ENCODE measurements at places on chromosomes 5 and 9. TPM values are rescaled to one million over a fixed set of nuclear protein-coding genes. Genes with fewer than 3 reads are reported as not detected.

The SOX30 gene
- total RNA-seq: 0.44 TPM

The NKD2 gene
- total RNA-seq: not detected

The ORM2 gene
- total RNA-seq: not detected

The GRIA1 gene
- total RNA-seq: not detected

The SELENOP gene
- total RNA-seq: 0.70 TPM

The BTNL3 gene
- not detected for total RNA-seq

GRCh38 chr9:123509646-123510045 is 153.6 kb downstream of the CRB2 start:
- no peak for DNase-seq

DNA sequence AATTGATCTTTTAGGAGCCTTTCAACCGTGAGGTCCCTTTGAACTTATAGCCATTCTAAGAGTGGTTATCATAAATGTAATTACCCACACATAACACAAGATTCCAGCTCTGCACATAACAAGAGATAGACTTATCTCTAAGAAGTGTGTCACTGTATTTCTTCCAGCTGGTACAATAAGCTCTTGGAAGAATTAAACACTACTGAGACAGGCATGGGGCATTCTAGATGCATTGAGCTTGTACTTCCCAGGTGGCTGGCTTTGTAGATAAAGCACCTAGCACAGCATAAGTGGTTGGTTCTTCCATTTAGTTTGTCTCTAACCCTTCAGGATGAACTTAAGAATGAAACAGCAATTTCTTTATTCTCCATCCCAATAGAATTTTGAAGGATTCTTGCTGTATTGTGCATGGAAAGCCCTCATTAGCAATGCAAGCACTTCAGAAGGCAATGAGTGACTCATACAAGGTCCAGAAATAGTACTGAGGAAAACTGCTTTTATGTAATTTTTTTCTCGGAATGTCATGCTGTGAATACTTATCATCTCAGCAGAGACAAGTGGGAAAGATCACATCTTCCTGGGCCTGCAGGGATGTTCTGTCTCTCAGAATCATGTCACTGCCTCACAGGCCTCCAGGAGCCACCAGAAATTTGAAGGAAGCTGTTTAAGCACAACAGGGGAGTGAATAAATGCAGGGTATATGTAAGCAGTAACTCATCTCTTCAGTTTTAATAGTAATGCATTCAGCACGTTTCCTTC is 91.1 kb upstream of the CD180 start:
- DNase-seq: no peak

DNA sequence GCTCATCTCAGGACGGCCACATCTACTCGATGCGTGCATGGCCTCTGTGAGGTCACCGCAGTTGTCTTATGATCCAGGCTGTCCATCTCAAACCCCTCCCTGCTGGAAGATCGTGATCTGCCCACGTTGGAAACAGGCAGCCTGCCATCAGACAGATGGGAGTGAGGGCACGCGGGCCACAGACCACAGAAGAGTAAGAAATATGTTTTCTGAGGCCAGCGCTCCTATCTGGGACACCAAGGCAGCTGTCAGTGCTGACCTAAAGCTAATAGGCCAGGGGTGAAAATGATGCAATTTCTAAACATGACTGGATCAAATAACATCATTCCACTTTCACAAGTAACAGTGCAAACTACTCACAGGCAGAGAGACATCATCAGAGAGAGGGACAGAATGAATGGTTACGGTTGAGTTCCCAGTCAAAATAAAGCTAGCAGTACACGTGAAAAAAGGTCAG is 57.1 kb upstream of the CER1 start:
- no peak for DNase-seq

DNA sequence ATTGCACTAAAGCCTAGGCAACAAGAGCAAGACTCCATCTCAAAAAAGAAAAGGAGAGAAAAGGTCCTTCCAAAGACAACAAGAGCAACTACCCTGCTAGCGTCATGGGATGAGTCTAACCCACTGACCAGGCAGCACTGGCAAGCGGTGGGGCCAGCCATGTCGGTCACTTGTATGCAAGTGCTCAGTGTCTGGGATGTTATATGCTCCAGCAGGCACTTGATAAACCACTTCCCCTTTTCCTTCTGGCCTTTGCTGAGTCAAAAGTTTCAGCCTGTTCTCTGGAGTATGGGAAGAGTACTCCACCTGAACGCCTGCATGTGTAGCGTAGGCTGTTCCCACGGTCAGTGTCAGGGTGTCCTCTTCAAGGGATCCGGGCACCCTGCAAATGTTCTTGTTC is 9.2 kb upstream of the MXD3 start:
- DNase-seq: no peak

DNA sequence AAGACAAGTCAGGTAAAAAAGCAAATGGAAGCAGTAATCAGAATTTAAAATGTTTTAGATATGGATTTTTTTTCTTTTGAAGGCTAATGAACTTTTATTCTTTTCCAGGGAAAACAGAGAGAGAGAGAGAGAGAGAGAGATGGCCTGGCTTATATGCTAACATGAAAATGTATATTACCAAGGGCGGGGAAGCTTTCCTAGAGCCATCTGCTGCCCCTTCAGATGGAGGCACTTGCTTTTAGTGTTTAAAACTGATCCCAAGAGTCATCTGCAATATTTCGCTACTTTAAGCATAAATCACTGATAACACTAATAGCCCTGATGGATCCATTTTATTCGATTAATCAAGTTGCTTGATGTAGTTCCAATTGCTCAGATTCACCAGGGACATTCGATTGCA is 186.1 kb upstream of the ADAMTS16 start:
- no peak for DNase-seq

DNA sequence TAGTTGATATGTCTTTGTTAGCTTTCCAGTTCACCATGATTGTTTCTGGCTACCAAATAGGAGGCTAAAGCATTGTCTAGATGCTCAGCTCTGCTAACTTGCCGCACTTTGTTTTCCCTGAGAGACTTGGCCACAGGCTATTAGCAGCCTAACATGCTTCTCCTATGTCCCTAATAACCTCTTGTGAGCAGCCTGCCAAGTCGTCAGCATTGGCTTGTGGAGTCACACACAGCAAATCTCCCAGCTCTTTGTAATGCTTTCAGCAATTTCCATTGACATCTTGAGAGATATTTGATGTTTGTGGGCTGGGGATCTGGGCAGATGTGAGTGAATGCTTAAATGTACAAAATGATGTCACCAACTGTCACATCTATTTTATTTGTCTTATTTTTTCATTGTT is 346.9 kb downstream of the KDM4C start:
- DNase-seq: no peak

DNA sequence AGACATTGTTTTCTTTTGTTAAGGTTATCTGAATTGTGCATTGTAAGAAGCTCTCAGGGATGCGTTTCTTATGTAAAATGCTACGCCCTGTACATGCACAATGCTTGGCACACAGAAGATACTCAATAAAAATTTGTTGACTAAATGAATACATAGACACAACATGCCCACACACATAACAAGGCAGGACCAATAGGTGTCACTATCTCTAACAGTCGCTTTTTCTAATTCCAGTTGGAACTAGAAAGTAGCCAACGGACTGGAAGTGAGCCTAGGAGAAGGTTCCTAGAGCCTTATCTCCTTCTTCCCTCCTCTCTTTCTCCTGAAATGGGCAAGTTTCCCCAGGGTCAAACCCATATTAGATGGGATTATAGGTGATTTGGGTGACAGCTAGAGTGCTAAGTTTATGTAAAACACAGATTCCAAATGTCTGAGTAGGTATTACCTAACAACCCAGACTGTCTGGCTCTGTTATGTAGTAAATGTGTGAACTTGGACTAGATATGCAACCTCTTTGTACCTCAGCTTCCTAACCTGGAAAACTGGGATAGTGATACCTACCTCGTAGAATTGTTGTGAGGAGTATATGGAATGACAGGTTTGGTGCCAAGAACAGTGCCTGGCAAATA is 603.0 kb downstream of the RAB3C start:
- no peak for DNase-seq

GRCh38 chr5:179268966-179269693 is 76.1 kb downstream of the ADAMTS2 start:
- DNase-seq: no peak

DNA sequence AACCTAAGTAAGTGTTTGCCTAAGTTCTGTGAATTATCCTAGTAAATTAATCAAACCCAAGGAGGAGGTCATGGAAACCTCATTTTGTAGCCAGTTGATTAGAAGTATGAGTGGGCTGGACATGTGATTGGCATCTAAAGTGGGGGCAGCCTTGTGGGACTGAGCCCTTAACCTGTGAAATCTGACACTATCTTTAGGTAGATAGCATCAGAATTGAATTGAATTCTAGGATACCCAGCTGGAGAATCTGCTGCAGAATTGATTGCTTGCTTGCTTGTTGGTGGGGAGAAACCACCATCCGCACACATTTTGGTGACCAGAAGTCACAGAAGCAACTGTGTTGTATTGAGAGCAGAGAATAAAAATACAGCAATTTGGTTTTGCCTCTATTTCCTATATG is 97.0 kb downstream of the FBXL7 start:
- DNase-seq: no peak

DNA sequence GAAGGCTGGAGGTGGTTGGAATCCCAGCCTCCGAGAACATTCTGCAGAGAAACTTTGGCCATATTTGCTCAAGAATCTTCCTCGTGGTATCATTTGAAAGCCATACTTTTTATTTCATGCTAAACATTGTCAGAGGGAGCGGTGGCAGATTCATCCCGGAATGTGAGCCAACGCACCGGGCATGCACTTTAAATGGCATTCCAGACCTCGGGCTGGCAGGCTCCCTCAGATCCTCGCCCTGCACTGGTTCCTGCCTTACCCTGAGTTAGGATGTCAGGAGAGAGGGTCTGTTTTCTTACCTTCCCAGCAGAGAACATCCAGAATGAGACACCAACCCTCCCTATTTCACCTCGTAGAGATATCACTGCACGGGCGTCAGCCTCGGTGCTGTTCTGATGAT is 33.8 kb downstream of the GDNF start:
- no peak for DNase-seq

DNA sequence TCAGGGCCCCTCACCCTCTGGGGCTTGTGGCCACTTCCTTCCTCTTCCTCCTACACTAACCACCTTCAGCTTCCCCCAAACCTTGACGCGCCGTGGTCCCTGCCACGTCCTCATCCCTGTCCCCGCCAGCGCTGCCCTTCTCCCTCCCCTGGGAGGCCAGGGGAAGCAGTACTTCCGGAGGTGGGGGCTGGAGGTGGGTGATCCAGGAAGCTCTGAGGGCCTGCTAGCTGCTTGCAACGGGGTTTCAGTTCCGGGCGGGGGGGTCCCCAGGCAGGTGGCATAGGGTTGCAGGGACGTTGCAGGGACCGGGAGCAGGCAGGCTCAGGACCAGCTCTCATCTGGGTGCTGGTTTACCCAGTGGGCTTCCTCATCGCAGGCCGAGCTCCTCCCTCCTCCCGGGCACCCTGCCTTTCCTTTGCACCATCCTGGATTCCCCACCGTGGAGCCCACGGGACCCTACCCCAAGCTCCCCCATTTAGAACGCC is 70.0 kb downstream of the RXRA start:
- DNase-seq: no peak

Measured in T-helper 17 cell (primary cell).